Activated CD4-positive, alpha-beta T cell treated with anti-CD3 and anti-CD28 coated beads, Interleukin-2, amount 10 ng/mL, durations not matched to agents 24 days and 14 days (primary cell): ENCODE measurements at places on chromosomes 1 and 21.

DNA sequence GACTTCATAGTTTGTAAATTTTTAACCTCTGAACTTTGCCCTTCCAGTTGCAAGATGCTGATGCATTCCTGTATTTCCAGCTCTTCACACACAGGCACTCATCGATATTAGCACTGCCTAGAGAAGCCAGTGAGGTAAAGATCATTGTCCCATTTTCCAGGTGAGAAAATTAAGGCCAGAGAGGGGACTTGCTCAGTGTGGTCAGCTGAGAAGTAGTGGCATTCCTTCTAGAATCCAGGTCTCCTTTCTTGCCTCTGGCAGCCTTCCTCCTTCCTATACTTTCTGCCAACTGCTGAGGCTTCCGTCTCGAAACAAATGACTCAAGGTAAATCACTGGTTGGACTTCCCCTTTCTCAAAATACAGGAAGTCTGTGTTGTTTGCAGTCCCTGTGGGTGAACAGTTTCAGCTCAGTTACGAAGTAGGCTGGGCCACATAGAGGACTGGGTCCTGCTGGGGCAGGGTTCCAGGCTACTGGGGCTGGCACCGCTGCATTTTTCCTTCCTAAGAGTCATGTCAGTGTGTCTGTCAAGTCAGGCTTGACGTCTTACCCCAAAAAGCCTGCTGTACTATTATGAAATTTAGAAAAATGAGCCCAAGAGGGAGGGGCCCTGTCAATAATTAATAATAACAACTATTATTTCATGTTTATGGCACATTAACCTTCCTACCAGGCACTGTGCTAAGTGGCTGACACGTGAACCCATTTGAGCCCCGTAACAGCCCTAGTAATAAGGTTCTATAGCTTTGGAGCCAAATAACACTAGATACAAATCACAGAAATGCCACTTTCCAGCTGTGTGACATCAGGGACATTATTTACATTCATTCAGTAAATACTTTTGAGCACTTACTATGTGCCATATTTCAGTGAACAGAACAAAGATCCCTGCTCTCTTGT is 16.6 kb upstream of the RNF19B start:
- DNase-seq = peak; percentile 91

DNA sequence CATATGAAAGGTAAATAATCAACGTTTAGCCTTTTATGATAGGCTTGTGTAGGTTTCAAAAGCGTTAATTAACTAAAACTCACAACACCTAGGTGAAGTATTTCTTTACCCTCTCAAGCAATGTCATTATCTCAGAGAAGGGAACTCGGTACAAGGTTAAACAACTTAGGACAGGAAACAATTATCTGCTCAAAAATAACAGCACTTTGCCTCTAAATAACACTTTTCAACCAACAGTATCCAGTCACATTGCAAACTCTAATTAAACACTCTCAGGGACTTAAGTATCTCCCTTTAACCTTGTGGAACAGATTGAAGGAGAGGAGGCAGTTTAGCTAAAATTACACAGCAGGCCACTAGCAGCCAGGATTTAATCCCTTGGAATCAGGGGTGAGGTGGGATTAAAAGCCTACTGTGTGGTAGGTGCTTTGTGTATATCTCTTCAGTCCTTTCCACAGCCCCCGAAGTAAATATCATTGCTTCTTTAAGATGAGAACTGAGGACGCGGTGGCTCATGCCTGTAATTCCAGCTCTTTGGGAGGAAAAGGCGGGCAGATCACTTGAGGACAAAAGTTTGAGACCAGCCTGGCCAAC is 5.2 kb upstream of the AKNAD1 start:
- no peak for DNase-seq

- DNase-seq = peak; percentile 61
These were observed 2.6 kb upstream of the NADK start for GRCh38 chr1:1780598-1781525.

- no peak for DNase-seq
These were observed 26.2 kb downstream of the SLC66A1 start for GRCh38 chr1:19338323-19338762.

GRCh38 chr1:87399264-87399663 is 70.6 kb downstream of the LMO4 start:
- DNase-seq = no peak
